Stimulated activated naive CD8-positive, alpha-beta T cell treated with anti-CD3 and anti-CD28 coated beads, Interleukin-15, Interleukin-2, amounts not matched to agents 100 U/mL and 50 U/mL, for 24 hours (primary cell): ENCODE measurements at places on chromosomes 16 and 17.

DNA sequence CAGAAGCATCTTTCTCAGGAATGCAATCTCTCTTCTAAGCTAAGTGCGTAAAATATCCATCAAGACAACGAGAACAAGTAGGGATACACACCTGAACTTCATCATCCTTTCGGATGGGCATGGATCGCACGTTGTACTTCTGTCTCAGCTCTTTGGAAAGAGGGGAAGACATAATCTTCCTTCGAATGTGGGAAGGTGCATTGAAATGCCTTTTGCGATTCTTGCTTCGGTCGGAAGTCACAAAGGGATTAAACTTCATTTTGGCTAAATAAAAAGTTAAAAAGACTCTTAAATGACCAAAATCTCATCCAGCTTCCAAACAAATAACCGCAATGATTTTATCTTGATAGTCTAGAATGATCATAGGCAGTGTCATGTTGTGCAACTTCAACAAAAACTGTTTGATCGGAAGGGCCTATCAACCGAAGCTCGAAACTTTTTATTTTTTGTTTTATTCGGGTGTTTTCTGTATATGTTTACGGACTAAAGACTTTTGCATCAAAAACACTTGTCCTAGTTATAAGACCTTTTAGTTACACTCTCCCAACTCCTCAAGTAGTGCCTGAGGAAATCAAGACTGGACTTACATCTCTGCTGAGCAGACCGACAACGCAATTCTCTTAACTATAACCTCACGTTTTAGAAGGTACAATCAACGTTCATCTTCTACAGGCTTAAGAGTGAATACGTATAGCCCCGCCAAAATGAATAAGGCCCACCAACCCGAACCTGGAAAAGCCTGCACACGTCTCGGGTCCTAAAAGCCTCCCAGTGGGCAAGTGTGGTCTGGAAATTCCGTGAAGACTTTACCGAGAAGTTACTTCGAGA is 727 bp downstream of the RPL26 start:
- no peak for DNase-seq

- DNase-seq: no peak
Observed at GRCh38 chr16:11890231-11890965, 25.4 kb downstream of the GSPT1 start.

DNA sequence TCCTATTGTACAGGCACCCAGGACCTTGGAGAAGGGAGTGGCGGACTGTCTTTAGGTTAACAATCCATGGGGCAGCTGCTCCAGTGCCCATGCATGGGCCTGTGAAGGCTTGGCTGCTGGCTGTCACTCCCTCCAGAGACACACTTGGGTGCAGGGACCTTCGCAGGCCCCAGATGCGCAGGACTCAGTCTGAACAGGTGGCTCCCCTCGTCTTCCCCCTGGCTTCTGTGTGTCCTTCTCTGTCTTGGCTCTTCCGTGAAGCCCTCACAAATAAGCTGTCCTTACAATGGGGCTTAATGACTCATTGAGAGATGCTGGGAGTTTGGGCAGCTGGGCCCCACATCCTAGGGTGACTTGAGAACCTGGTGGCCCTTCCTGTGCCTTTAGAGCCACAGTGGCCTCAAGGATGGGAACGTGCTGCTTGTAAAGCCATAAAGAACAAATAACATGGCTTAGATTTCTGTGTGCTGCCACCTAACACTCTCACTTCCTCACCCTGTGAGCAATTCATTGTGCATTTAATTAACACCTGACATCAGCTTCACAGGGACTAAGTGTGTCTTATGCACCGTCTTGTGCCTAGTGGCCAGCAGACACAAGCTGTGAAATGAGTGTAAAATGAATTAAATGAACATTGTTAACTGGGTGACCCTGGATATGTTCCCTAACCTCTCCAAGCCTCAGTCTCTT is 340.7 kb downstream of the SNX29 start:
- no peak for DNase-seq

DNA sequence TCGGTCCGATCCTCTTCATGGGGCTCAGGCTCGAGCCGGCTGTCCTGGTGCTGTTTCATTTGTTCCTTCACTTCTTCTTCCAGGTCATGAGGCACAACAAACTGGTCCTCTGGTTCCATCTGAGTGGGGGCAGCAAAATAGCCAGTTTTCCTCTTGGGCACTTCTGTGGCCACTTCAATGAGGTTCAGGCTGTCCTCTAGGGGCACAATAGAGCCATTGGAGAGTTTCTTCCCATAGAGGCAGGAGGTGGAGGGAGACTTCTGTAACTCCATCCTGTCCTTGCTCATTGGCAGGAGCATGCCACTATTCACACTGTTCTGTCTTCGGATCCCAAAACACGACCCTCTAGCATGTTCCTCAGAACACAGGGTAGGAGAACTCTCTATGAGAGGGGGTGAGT is 22.9 kb downstream of the MARVELD3 start:
- no peak for DNase-seq

DNA sequence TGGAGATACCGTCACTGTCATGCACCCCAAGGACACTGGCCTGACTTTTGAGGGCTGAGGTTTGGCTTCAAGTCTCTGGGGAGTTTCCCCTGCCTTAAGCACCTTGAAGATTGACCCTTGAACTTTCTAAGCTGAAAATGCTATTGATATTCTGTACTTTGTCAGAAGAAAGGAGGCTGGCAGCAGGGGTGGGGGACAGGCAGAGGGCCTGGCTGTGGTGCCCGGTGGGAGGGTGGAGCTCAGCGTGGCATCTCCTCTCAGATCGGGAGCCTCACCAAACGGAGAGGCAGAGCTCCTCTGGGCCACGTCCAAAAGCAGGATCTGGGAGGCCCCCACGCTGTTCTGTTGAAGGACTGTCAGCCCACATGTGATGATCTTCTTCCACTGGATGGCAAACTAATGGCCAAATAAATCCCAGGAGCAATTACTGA is 305.2 kb upstream of the IRX3 start:
- no peak for DNase-seq

DNA sequence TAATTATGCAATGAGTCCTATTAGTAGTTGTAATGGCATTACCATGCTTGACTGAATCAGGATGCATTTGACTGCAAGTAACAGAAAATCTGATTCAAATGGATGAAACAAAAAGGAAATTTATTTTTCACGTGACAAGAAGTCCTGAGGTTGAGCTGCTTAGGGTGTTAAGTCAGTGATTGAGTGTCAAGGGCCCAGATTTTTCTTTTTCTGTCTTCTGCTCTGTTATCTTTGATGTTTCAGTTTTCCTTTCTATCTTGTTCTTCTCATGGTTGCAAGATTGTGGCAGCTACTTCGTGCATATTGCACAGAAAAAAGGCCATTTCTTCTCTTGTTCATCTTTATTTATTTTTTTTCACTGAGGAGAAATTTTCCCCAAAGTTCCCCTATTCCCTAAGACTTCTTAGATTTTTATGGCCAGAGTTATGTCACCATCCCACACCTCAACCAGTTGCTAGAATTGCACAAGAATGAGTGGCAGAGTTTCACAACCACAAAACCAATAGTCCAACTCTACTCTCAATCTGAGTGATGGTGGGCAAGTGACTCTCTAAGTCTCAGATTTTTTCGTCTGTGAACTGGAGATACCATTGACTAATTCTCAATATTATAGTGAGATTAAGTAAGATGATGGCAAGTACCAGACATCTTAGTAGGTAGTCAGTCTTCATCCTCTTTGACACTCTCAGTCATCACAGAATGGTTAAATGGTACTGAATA is 15.7 kb upstream of the GPR139 start:
- DNase-seq: no peak

DNA sequence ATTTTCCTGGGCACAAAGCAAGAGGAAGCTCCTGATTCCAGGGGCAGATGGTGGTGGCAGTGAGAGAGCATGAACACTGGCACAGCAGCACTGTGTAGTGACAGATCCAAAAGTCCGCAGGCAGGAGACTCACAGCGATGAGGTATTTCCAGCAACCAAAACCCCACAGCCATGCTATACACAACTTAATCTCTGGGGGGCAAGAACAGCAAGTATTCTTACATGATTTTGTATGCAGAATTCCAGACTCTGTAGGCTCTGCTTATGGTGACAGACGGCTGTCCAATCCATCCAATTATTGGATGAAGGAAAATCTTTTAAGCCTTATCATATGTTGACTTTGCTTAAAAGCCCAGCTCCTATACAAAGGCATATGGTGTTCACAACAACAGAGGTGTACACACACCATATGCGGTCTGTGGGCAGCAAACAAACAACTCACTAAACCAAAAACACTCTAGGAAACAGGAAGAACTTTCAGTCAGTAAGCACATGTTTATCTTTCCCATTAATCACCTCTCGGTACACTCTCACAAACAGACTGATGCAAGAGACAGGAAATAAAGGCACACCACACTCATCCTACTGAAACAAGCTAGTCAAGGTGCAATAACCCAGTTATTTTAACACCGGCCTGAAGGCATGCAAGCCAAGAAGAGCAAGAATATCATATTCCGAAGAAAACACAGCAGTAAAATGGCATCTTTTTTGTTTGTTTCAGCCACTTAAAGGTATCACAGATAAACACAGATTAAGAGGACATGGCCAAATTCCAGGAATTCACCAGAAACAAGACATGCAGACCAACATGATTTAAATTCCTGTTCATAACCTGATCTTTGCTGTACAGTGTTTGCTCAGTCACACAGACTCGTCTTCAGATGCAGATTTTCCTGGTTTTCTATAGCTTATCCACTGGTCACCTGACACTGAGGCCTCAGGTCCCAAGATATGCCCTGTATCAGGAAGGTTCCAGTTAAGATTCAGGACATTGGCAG is 47.8 kb downstream of the ERN1 start:
- DNase-seq: no peak

GRCh38 chr16:89384282-89384681 is 106.1 kb downstream of the ANKRD11 start:
- no peak for DNase-seq

- DNase-seq: no peak
Observed at GRCh38 chr16:24553983-24554382, 14.6 kb downstream of the RBBP6 start.
